RWPE2 (cell line): ENCODE measurements at places on chromosomes 4 and X.

- no peak for DNase-seq
These were observed 13.9 kb upstream of the TLR1 start for GRCh38 chr4:38818441-38818976.

DNA sequence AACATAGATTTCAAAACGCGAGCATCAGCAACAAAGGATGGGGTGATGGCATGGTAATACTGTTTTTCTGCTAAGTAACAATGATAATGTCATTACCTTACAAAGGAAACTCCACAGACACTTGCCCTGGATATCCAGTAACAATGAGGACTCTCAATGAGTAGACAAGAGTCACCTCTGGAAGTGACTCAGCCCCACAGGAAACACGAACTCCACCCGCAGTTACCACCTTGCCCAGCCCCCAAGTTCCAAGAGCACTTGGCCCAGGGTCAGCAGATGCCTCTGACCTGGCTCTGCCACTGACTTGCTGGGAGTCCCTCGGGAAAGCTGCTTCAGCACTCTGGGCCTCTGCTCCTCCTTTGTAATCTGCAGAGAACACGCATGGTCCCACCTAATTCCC, 110.3 kb upstream of the MAP3K15 start:
- no peak for DNase-seq

GRCh38 chrX:134469486-134469885, 9.5 kb downstream of the HPRT1 start:
- no peak for DNase-seq

DNA sequence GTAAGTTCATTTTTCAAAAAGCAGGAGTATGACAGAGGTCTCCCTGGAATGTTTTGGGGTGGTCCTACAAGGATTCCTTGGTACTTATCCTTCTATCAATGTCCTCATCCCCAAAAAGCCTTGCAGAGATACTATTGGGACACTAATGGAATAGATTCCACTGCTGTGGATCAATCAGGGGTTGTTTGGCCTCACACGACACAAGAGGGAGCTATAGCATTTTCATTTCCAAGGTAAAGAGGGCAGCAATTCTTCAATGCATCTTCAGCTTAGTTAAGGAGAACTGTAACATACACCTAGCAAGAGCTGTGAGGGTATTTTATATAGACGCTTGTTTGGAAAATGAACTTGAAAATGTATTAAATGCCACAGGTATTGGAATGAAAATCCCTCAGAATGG, 50.9 kb downstream of the USP26 start:
- DNase-seq, result no peak

GRCh38 chr4:77347351-77347966, 190.5 kb downstream of the CCNG2 start:
- no peak for DNase-seq

DNA sequence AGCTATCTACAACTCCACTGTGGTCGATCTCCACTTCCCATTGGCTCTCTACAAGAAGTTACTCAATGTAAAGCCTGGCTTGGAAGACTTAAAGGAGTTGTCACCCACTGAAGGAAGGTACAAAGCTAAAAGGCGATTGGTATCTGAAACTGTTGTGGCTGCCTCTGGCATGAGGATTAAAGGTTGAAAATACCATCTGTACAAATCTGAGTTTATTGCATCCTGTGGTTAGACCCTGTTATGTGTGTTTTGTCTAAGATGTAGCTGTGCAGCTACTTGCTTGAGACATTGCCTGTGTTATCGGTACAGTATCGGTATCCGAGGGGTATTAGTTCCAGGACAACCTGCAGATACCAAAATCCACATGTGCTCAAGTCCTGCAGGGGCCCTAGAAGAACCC, 16.4 kb downstream of the NAP1L5 start:
- DNase-seq, result no peak

DNA sequence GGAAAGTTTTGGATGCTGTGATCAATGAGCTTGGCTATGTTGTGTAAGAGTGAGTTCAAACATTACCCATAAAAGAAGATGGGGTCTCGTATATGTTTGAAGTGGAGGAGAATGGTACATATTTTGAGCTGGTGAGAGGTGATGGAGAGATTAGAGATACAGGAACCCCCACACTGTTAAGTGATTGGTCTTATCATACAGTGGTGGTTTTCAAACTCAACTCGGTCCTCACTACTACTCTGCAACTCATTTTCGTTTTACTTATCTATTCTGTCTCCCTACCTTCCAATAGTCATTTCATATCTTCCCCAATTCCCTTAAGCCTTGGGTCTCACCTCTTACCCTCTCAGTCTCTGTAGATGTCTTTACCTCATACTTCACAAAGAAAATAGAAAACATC, 16.4 kb upstream of the TNIP3 start:
- DNase-seq, result no peak

DNA sequence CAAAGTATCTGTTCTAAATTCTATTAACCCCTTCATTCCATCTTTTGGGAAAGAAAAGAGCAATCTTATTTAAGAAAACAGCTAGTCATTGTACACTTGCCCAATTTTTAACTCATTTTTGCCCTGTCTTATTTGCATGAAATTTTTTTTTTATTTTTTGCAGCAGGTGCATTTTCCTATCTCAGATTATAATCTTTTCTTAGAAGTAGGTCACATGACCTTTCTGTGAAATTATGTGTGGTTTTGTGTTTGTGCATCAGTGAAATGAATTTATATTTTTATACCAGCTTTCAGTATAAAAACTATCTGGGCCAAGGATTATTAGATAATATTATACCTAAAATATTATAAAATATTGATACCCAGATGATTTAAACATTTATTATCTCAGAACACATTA, 145.6 kb downstream of the INPP4B start:
- no peak for DNase-seq

GRCh38 chr4:52892880-52893279, 30.8 kb downstream of the RASL11B start:
- no peak for DNase-seq

DNA sequence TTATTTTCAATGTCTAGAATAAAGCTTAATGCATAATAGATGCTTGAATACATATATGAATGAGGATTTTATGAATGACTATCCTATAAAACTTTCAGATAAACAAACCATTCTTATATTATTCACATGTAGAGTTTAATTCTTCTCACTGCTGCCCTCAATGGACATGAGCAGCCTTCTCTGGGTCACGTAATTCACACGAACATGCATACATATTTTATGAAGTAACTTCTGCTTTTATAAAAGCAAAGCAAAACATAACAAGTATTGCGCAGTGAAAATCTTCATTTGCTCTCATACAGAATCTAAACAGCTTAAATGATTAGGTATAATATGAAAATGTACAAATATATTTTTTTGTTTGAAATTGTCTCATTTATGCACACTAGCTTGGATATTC, 116.7 kb downstream of the TMA16 start:
- DNase-seq, result no peak

- DNase-seq, result no peak
These were observed 50.3 kb downstream of the GASK1B start for GRCh38 chr4:158122501-158122900.
